ENCODE measurements at places on chromosomes 5 and 9.

- DNase-seq = no peak
These were observed 59.9 kb upstream of the IL6ST start for GRCh38 chr5:56054666-56055065.

DNA sequence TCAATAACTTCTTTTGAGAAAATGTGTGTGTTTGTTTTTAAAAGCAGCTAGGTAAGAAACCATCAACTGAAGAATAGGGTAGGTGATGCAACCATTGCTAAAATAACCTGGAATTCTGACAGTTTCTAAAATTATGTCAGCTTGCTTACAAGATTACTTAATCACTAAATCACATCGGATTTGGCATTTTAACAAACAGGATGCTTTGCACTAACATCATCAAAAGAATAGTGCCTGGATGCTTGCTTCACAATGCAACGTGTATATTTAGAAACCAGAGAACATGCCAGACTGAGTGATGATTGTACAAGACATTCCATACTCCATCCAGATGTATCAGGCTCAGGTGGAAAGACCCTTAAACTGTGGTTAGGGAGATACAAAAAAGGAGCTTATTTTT, 43.9 kb downstream of the PAM start:
- no peak for DNase-seq

DNA sequence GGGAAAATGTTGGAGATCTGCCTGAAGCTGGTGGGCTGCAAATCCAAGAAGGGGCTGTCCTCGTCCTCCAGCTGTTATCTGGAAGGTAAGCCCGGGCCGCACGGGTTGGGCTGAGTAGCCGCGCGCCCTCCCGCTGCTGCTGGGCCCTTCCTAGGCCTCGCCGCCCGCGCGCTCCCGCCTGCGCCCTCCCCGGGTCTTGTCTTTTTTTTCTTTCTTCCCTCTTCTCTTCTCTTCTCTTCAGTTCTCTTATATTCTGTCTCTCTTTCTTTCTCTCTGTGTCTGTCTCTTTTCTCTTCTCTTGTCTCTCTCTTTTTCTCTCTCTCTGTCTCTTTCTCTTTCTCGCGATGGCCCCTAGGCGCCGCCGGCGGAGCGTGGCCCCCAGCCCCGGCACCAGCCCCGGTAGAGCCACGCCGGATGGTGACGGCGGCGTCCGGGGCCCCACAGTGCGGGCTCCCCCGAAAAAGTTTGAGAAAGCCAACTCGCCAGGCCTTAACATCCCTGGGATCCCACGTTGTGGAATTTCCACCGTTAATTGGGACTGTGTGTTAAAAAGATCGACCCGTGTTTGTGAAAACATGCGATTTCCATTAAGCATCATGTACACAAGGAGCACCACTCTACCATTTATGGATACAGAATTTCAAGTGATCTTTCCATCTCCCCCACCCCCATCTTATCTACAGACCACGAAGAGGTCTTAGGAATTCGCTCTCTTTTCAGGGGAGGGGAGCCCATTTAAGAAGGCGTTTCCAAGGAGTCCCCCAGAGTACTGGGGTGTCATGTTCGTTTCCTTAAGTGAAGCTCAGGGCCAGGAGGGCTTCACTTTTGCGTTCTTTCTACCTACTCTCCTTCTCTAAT, 616 bp downstream of the ABL1 start:
- DNase-seq = no peak

- DNase-seq = no peak
These were observed 22.8 kb downstream of the PTCH1 start for GRCh38 chr9:95494022-95494415.

DNA sequence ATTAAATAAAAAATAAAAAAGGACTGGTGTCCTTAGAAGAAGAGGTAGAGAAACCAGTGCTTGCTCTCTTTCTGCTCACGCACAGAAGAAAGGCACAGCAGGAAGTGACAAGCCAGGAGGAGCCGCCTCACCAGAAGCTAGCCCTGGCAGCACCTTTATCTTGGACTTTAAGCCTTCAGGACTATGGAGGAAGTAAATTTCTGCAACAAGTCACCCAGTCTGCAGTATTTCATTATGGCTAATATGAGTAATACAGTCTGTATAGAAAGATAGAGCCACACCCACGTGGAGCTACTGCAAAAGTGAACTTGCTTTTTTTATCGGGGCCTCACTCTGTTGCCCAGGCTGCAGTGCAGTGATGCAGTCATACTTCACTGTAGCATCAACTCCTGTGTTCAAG, 68.4 kb downstream of the PDZD2 start:
- no peak for DNase-seq

DNA sequence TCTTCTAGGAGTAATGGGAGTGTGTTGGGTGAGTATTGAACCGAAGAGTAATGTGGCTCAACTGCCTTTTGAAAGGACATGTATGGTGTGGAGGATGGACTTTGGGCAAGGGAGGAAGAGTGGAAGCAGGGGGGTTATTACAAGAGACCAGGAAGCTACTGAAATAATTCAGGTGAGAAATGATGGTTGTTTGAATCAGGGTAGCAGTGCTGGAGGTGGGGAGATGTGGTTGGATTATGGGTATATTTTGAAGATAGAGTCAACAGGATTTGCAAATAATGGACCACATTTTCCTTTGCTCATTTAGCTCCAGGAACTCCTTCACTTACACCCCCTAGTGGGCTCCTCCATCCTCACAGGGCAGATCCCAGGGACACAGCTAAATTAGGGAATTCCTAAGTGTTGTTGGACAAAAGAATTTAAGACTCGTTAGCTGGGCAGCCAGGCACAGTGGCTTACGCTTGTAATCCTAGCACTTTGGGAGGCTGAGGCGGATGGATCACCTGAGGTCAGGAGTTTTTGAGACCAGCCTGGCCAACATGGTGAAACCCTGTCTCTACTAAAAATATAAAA, 1.2 kb upstream of the SLC4A9 start:
- no peak for DNase-seq

DNA sequence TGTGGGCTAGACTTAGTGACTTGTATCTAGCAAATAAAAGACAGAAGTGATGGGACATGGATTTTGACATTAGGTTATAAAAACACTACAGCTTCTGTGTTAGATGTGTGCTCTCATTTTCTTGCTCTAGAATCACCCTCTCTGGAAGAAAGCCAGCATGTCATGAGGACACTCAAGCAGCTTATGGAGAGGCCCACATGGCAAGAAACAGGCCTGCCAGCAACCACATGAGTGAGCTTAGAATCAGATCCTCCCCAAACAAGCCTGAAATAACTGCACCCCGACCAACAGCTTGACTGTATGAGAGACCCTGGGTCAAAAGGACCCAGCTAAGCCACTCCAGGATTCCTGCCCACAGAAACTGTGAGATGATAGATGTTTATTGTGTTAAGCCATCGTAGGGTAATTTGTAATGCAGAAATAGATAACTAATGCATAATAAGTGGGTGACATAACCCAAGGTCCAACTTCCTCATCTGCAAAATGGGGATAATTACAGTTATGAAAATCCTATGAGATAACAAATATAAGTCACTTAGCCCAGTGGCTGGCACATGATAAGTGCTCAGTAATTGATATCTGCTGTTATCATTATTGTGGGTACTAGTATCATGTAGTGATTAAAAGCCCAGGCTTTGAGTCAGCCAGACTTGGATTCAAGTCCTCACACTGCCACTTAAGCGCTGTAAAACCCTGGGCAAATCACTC, 86.5 kb downstream of the KLHL3 start:
- no peak for DNase-seq

- no peak for DNase-seq
These were observed 7.6 kb upstream of the PPP1R26 start for GRCh38 chr9:135471791-135472640.

GRCh38 chr5:68459093-68459809, 243.7 kb downstream of the PIK3R1 start:
- DNase-seq = no peak

DNA sequence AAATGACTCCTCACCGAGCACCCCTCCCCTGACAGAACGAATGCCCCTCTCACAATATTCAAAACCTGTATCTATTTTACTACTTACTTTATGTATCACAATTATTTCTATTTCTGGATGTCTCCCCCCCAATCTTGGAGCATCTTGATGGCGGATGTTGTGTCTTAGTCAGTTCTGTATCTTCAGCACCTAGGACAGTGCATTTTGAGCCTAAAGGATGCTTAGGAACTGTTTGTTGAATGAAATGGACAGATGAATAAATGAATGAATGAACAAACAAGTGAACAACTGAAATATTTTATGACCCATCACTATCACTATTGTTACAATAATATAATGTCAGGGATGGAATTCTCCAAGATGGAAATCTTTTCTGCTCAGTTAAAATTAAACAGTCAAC, 295.7 kb downstream of the DNAH5 start:
- DNase-seq = no peak

GRCh38 chr5:56466136-56466816, 233.1 kb upstream of the ANKRD55 start:
- no peak for DNase-seq

GRCh38 chr9:130308081-130308571, 42.6 kb downstream of the HMCN2 start:
- DNase-seq = no peak

DNA sequence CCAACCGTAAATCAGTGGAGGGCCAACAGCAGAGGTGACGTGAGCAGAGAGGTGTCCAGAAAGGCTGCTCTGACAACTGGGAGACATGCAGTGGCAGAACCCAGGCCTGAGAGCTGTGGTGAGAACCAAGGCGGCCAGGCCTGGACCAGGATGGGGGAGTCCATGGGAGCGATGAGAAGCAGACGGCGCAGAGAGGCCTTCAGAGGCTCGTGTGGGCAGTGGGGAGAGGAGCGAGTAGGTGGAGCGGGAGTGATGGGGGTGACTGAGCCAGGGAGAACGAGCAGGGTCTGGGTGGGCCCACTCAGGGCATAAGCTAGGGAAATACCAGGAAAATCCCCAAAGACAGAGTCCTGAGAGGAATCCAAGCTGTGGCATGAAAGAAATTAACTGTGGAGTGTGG, 7.9 kb upstream of the IL3 start:
- DNase-seq = no peak

DNA sequence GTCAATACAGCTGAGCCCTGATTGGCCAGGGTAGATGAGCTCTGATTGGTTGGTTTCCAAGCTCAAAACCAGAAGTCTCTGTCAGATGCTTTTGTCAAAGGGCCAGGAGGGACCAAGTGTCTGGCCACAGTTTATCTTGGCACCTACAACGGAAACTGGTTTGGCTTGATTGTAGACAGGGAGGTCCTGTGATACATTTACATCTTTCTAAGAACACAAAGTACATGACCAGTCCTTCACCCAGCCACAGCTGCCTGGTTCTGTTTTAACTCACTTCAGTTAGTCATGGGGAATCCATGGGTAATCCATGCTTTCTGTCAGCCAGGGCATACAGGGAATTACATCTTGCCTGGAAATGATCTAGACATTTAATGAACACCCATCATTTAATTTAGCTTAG, 171.2 kb downstream of the SLC12A2 start:
- DNase-seq = no peak

DNA sequence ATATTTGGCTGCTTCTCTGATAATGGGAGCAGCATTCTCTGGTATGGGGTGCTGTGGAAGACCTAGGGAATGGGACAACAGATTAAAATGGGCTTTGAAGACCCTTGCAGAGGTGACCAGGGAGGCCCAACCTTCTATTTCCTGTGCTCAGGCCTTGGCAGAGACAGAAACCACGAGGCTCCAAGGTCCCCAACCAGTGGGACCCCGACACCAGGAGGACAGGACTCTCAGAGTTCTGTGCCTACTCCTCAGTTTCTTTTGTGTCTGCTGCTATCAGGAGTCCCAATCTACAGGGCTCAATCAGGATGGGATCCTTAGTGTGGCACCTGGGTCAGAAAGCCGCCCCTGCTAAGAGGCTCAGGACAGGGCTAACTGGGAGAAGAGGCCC, 29.3 kb downstream of the CSF2 start:
- no peak for DNase-seq

GRCh38 chr5:10760096-10760920, 726 bp downstream of the DAP start:
- DNase-seq = no peak

DNA sequence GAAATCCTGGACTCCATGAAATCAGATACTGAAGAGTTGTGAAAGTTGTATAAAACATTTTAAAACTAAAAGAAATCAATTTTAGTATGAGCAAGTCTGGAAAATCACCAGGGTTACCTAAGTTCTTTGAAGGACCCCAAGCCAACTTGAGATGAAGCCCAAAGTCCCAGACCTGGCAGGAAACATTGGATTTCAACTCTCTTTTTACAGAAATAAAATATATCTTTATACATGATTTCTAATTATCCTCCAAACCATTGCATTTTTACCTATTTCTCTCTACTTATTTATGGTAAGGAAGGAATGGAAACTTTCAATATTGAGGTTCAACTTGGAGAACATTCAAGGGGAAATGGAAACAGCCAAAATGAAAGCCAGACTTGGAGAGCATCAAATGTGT, 390.6 kb upstream of the C9orf72 start:
- DNase-seq = no peak

- DNase-seq = no peak
These were observed 277.1 kb downstream of the BRINP1 start for GRCh38 chr9:119092125-119092524.

GRCh38 chr9:20402273-20402875, 219.9 kb downstream of the MLLT3 start:
- no peak for DNase-seq

- no peak for DNase-seq
These were observed 329.4 kb downstream of the KIF4B start for GRCh38 chr5:155342956-155343355.

- no peak for DNase-seq
These were observed 75.8 kb downstream of the F2RL2 start for GRCh38 chr5:76547242-76547890.

DNA sequence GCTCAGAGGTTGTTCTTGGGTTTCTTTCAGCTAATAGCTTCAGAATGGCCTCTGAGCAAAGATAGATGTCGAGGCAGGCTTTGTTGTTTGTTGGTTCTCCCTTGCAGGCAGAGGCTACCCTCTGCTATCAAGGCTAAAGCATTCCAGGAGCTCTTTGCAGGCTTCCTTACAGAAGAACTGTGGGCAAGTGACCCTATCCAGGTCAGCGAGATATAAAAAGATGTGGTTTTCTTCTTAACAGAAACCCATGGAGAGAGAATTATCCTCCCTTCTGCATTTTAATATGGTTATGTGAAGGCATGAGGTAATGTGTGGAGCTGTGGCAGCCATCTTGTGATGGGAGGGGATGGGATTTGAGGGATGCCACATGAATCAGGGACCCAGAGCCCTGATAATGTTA, 67.0 kb downstream of the TLE4 start:
- no peak for DNase-seq

DNA sequence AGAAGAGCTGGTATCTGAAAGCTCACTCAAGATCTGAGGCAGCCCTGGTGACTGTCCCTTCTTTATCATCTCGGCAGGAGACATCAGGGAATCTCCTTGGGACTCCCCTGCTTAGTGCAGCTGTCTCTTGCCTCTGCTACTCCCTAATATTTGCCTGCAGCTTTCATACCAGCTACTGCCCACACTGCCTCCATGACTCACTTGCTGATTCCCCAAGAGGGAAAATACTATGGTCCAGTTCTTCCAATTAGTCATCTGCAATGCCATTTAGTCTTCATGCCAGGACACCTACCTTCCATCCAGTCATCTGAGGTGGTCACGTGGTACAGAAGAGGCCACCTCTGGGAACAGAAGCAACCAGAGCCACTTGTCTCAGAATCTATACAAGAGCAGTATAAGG, 270.8 kb downstream of the NTRK2 start:
- no peak for DNase-seq

Data from activated CD8-positive, alpha-beta memory T cell treated with anti-CD3 and anti-CD28 coated beads for 1 hour (primary cell).